Kasumi-1 (cell line): ENCODE measurements at places on chromosomes 2 and 18.

DNA sequence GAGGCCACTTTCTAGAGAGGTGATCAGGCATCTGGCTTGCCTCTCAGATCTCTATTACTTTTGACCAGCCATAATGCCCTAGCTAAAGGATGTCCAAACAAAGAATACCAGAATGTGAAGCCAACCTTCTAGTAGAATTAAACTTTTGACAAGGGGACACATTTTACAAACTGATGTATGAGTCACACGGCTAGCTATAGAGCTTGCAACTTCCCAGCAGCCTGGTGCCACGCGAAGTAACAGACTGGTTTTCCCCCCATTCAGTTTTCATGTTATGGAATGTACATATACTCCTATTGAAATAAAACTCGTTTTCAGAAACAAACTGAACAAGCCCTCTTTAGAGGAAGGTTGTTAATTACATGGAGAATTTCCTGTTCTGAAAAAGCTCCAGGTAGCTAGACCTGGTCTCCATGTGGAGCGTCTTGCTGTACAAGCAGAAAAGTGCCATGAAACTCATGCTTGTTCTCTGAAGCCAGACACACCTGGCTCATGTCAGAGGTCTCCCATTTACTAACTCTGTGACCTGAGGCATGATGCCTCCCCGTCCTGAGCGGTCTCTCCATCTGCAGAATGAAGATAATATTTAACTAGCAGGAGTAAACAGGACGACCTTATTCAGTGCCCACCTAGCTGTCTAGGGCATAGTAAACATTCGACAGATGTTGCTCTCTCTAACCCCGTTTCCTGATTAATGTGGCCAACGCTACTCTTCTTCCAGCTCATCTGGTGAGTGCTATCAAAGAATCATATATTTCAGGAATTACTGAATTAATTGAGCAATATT lies 81.5 kb upstream of the MAP3K20 start:
- DNase-seq = no peak

DNA sequence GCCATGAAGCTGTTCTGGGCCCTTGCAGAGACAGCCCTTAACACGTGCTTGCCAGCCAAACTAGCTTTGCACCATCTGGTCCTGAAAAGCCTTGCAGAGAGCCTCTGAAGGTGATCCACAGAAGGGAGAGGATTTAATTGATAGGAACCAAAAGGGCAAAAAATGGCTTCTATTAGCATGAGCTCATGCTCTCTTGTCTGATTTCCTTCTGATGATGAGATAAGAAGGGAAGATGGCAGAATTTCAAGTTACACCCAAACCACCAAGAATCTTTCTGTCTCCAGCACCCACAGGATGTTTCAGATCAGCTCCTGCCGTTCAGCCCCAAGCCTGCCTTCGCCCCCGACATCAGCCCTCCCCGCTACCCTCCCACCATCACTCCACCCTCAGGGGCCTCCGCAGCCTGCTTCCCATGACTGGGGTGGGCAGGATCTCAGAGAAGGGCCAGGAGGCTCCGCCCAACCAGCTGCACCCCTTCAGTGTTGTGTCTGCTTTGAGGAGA lies 23.4 kb upstream of the GLI2 start:
- no peak for DNase-seq

- DNase-seq = no peak
These were observed 97.0 kb upstream of the CD226 start for GRCh38 chr18:70044632-70045031.

DNA sequence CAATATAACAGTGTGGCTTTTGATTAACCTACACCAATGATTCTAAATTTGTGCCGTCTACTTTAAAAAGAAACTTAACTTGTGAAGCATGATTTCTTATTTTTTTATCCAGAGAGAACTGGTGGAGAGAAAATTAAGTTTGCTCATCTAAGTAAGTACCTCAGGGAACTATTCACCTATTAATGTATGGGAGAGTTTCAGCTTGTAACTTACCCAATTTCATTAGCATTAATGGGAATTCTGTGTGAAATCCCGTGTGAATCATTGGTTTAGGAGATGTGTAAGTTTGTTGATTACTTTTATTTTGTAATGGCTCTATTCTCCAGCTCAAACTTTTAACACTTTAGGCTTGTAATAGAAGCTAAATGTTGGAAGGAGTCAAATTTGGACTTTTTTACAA lies 1061.5 kb downstream of the TDRD15 start:
- DNase-seq = no peak

DNA sequence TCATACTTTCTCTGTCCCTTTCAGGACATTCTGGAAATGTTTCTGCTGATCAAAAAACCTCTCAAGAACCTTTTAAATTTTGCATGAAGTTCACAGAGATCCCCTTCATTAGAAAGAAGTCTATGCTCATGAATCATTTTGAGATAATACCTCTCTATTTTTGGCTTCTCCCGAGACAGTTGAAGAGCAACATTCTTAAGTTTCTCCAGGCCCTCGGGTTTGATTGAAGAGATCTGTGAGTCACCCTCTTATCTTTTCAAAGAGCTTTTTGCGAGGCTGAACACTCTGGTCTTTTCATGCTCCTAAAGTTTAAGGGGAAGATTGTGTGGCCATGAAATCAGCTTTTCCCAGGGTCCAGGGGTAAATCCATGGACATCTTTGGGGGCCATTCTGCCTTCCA lies 354.2 kb downstream of the FBXO15 start:
- no peak for DNase-seq

GRCh38 chr2:149204686-149205085 lies 125.7 kb upstream of the LYPD6 start:
- DNase-seq = no peak

DNA sequence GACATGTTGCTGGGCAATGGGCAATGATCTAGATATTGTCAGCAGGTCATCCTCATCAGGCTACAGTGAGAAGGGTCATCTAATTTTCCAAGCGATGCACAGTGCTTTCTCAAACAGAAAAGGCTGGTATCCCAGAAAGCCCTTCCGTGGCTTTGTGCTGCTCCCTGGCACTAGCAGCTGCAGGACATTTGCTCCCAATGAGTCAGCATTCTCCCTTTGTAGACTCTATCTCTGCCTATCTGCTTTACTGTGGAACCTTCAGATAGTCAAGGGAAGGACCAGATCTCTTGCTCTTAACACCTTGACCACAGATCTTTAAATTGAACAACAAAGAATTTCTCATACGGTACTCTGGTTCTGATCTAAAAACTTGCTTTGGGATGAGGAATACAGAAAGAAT lies 101.4 kb downstream of the CDH2 start:
- no peak for DNase-seq

GRCh38 chr18:62637807-62638687 lies 77.3 kb upstream of the PHLPP1 start:
- peak; percentile 71 for DNase-seq

DNA sequence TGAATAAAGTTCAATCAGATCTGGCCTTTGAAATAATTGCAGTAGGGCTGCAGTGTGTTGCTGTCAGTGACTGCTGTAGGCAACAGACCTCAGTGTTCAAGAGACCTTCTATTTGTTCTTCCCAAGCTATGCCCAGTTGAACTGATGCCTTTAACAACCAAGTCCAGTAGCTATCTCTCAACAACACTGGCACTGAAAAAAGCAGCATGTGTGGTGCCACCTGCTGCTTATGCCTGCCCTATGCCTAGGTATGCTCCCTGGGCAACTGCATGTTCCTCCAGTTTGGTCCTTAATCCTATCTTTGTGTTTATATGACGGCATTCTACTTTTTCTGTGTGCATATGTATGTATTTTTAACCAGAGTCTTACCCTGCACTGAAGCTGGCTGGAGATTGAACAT lies 523.9 kb upstream of the MEX3C start:
- DNase-seq = no peak
